ENCODE measurements at places on chromosomes 6 and 20.

GRCh38 chr20:57498425-57499400 is 26.2 kb downstream of the CTCFL start:
- no peak for DNase-seq

DNA sequence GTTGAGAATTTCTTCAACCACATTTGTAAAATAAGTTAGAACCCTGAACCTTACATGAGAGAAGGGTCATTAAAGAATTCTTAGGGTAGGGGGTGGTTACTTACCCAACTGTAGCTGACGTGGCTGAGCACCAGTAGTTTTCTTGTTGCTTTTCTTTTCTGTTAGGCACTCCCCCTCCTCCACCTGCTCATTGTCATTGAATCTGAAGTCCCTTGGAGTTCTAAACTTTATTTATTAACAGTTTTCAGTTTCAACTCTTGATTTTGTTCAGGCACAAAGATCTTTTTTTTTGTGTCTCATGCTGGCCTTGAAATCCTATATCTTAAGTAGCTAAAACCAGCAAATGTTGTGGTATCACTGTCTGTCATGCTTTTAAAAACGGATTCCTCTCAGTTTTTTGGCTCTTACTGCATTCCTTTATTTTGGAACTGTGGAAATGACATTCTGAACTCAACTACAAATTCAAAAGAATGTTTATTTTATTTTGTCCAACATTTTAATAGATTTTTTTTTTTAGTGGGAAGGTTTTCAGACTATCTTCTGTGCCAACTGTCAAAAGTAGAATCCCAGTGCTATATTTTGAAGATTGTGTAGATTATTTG is 465.2 kb downstream of the PHF3 start:
- DNase-seq: no peak

- no peak for DNase-seq
Measured at GRCh38 chr6:70694371-70694770, 26.7 kb downstream of the SMAP1 start.

- no peak for DNase-seq
Measured at GRCh38 chr6:144395014-144395413, 109.9 kb downstream of the UTRN start.

DNA sequence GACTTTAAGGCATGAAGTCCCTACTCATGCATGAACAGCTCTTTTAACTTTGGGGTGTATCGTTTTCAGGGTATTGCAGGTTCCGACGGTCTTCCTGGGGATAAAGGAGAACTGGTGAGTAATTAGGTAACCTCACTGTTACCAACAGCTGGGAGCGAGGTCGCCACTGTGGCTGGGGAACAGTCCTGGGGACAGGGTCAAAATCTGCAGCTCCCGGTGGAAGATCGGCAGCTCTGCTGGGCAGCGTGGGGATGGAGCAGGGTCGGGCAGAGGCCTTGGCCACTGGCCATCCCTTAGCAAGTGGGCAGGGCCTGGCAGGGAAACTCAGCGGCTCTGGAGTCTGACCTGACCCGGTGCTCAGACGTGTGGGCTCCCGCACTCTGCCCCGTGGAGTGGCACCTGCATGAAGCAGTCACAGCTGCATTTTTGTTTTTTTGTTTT is 16.1 kb downstream of the COL9A3 start:
- DNase-seq: no peak

DNA sequence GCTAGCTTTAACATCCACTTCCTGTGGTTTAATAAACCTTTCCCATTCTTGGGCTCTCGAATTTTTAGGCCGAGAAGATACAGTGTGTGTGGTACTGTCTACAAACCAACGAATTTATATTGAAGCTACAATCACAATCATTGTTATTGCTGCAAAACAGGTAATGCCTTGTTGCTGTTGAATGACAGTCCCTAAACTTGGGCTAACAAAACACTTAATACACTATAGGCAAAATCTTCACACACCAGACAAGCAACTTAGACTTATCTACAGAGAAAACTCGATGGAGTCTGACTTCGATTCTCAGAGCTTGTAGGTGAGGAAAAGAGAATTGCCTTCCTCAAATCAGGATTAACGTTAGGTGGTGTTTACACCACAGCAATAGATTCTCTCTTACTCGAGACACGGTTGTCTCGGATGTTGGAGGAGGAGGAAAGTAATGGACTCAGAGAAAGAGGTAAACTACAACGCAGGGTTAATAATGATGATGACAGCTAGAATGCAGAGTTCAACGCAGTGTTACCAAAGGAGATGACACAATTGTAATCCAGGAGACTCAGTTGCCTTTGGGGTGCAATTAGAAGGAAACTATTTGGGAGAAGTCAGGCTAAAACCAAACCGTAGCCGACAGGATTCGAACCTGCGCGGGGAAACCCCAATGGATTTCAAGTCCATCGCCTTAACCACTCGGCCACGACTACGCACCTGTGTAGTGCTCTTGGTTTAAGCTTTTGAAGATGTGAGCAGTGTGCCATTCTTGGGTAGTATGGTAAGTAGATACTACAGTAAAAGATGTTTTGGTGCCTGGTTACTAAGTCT is 32.5 kb upstream of the ZNF184 start:
- DNase-seq: peak; percentile 2

GRCh38 chr6:39296745-39297640 is 17.2 kb downstream of the KCNK17 start:
- no peak for DNase-seq

DNA sequence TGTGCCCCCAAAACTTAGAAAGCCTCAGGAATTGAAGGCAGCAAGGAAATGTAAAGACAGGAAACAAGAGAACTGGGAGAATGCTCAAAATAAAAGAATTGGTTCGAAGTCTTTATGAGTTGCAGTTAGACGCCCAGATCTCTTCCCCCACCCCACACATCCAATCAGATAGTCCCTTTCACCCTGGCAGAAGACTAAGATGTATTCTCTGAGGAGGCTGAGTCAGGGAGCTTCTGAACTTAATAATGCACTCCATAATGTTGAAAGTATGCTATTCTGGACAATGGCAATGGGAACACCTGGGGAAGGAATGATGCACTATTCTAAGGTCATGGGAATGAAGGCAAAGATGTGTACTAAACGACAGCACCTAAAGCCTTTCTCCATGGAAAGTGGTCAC is 173.6 kb downstream of the MTFR2 start:
- no peak for DNase-seq

GRCh38 chr6:45710304-45710821 is 305.3 kb downstream of the CLIC5 start:
- peak; percentile 8 for DNase-seq

DNA sequence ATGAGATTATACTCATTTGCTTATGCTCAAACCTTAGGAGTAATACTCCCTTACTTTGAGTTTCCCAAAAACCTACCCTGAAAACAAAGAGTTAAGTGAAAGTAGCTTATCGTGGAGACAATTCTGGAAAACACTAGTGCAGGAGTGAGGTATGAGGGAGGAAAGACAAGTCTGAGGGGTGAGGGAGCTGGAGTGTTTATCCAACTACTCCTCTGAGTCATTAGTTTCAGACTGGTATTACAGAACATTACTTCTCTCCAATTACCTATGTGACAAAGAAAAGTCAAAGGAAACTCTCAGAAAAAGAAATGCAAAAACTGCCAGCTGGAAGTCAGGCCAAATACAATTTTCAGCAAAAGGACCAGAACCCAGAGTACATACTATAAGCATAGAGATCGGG is 171.1 kb upstream of the SPTLC3 start:
- no peak for DNase-seq

Data from AG09319 (cell line).